GM23248 (cell line): ENCODE measurements at places on chromosomes 3 and 15.

DNA sequence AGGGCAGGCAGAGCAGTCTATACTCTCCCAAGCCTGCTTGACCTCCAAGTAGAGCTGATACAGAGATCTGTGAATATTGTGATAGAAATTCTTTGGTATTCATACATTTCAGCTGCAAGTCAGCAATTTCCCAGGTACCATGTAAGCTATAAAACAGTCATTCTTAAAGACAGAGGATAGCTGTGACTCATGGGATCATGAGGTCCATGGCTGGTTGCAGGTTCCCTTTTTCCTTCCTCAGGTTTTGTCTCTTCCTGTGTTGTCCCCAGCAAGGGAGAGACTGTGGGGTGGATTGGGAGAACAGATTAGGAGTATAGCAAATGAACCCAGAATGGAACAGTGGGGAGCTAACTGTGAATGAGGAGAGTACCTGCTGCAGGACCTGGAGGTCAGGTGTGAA is 5.4 kb upstream of the P4HTM start:
- DNase-seq = peak; percentile 7

DNA sequence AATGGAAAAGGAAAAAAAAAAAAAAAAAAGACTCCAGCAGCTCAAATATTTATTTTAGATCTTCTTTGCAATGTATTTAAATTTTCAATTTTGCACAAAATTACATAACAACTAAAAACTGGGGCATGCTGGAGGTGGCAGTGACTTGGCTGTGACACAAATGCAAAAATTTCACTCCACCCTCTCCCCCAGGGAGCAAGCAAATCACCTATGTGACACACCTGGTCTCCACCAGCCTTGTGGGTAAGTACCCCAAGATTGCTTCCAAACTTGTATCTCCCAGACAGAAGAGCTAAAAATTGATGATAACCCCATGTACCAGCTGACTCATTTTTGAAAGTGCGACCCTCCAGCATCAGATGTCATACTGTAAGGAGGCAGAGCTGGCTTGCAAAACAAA is 32.0 kb downstream of the UBE3A start:
- DNase-seq = no peak

- peak; percentile 98 for DNase-seq
These were observed 57.8 kb downstream of the NEK10 start for GRCh38 chr3:27311400-27311799.

- DNase-seq = no peak
These were observed 25.3 kb downstream of the IL16 start for GRCh38 chr15:81222007-81222406.

DNA sequence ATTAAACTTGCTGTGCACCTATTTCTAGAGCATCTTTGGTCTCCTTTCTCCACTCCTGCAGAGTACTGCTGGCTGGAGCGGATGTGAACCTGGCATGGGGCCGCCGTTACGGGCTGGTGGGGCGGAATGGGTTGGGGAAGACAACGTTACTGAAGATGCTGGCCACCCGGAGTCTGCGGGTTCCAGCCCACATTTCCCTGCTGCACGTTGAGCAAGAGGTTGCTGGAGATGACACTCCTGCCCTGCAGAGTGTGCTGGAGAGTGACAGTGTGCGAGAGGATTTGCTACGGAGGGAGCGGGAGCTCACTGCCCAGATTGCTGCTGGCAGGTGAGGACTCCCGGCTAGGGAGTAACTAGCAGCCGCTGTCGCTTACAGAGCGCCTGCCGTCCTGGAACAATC is 2.1 kb downstream of the ABCF3 start:
- DNase-seq = no peak

GRCh38 chr3:178152988-178153387 is 383.2 kb upstream of the KCNMB2 start:
- no peak for DNase-seq

GRCh38 chr3:144409319-144409718 is 437.7 kb downstream of the DIPK2A start:
- DNase-seq = no peak

DNA sequence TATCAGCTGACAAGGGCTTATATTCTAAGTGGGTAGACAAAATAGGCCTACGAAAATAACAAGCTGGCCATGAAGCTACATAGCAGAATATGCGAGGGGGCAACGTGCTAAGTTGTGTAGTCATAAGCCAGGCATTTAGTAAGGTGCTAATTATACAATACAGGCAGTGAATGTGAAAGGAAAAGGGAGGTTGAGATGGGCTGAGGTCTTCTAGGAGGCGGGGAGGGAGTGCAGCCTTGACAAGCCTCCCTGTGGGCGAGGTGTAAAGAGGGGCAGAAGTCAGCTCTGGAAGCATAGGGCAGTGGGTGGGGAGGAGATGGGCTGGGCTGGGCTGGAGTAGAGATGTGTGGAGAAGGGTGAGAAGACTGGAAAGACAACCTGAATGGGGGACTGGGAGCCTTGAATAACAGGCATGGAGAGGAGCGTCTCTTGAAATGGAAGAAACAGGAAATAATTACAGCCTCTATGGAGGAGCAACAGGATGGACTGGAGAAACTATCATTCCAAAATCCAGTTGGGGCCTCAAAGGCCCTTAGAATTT is 1.2 kb downstream of the TIGIT start:
- no peak for DNase-seq

DNA sequence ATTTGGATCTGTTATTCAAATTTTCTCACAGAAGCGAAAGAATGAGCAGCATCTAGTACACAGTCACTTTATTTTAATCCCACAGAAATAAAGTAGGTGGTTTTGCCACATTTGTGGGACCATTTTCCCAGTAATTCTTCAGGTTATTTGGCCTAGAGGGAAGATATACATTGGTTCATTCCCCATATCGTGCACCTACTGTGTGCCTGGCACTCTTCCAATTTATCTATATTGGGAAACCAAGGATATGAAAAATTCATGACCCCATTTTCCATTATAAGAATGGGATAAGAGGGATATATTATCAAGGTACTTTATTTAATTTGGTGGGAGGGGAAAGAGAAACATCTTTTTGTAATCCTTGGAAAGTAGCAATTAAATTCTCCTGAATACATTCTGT is 35.1 kb downstream of the TRIP4 start:
- no peak for DNase-seq

- DNase-seq = peak; percentile 88
These were observed at the start of gene ABHD14A for GRCh38 chr3:51974963-51975851. Gene ABHD14A, plus strand, starts transcription at chr3:51975064. Its CDS starts 72 bp downstream, at chr3:51975136.

DNA sequence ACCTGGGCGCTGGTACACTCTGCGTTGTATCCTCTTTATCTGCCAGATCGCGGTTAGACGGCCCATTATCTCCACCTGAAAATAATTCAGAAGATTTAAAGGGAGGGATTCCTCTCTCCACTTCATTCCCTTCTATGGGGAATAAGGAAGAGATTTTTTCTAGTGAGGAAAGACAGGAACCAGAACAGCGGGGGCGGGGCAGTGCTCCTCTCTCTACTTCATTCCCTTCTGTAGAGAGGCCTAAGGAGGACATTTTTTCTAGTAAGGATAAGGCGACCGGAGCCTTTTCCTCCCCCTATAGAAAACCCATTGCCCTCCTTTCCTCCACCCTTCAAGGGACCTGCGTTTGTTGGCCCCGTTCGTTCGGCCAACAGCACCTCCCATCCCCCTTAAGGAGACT is 8.3 kb upstream of the LIPH start:
- DNase-seq = no peak

GRCh38 chr15:33150431-33150941 is 44.0 kb downstream of the FMN1 start:
- no peak for DNase-seq

- no peak for DNase-seq
These were observed 928.5 kb upstream of the ROBO1 start for GRCh38 chr3:80696280-80696679.

DNA sequence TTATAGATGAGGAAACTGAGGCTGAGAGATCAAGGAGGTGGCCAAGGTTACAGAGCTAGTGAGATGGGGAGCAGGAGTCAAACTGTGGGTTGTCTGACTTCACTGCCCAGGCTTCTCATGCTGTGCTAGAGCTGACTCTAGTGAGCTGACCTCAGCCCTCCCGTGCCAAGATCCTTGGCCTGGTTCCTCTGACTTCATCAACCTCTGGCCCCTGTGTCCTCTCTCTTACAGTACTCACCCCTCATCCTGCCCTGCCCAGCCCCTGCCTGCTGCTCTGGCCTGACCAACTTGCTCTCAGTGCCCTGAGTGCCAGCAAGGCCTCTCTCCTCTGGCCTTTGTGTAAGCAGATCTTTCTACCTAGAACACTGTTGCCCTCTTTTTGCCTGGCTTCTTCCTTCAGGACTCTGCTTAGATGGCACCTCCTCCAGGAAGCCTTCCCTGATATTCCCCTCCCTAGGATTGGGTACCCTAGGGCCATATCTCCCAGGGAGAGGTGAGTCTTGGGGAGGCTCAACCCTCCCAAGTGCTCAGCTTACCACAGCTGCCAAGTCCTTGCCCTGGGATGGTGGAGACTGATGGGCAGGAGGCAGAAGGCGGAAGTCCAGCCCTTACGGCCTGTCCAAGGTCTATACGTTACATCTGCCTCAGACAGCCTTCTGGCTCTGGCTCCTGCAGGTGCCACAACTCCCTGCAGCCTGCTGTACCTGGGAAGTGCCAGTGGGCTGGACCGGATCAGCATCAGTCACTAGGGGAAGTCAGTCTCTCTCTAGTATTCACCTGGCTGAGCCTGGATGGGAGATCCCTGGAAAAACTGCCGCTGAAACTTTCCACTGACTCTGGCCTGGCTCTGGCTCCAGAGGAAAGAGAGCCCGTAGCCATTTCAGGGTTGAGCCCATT is 36.3 kb upstream of the FAM107A start:
- DNase-seq = no peak

- peak; percentile 50 for DNase-seq
These were observed 213.6 kb upstream of the LINGO1 start for GRCh38 chr15:77846360-77846759.

- DNase-seq = no peak
These were observed 173.5 kb downstream of the OR4M2 start for GRCh38 chr15:22253676-22254408.

GRCh38 chr3:197003461-197004385 is 25.9 kb downstream of the MELTF start:
- DNase-seq = no peak

GRCh38 chr3:39428745-39429201 is 22.3 kb downstream of the RPSA start:
- DNase-seq = no peak

DNA sequence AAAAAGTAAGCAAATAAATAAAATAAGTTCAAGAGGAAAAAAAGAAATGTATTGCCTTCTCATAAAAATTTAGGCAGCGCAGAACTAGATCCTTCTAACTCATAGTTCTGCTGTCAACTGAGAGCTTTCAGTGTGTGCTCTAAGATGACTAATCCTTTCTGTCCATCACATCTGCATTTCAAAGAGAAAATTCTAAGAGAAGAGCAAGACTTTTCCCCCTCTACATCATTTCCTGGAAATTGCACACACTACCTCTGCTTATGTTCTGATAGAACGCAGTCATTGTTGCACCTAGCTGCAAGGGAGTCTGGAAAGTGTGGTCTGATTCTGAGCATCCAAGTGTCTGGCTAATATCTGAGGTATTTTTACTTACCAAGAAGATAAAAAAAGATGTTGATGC is 39.6 kb upstream of the SLCO3A1 start:
- no peak for DNase-seq

- no peak for DNase-seq
These were observed 36.0 kb upstream of the GATM start for GRCh38 chr15:45414215-45414885.

DNA sequence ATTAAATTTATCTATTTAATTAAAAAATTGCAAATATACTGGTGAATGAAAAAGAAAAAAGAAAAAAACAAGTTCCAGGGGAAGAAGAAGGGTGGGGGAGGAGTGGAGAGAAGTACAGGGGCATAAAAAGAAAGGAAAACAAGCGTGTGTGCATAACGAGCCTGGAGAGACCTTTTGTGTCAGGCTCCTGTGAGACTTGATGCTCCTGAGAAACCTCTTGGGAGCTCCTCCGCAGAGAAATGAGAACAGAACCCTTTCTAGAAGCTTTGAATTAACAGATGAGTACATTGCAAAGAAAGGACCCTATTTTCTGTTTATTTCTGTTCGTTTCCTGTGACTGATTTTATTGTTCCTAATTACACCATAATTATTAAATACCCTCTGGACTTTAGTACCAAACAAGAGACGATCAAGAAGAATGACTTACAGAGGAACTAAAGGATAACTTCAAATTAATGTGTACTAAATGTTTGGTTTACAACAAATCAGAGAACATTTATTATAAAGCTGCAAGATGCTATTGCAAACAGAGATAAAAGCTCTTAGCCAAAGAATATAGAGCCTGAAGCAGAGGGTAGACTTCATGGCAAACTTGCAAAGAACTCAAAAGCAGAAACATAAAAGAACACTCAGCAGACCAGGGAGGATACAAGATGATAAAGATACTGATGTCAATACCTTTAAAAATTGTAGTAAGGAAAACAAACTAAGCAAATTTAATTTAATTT is 74.7 kb downstream of the DPPA2 start:
- no peak for DNase-seq

DNA sequence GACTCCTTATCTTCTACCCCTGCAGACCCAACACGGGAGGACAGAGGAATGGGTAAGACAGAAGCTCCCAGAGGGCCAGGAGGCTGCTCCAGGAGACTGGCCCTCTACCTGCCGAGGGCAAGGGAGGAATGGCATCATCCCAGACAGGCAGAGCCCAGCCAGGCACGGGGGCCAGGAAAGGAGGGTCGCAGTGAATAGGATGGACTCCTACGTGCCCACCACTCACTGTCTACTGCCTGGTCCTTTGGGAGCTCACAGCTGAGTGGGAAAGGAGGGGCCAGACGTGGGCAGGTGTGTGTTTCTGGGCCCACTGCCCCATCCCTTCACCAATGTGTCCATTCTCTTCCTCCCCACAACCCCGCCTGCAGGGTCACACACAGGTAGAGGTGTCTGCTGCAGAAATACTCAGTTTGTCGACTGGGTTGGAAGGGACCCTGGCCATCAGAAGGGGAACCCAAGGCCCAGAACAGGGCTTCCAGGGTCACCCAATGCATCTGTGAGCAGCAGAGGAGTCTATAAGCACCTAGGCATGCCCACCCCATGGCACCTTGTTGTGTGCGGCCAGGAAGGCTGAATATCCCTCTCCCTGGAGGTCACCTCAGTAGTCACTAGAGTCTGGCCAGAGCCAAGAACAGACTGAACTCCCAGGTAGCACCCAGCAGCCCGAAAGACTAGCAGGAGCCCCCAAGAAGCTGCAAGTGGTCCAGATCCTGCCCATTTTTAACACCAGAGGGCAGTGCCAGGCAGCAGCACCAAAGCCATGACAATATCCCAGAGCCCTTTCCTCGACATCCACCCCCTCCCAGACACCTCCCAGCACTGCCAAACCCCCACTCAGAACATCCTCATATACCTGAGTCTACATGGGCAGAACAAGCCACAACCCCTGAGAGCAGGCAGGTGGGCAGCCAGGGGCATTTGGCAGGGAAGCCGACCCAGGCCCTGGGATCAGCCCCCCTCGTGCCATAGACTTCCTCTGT is 24.0 kb downstream of the TKT start:
- no peak for DNase-seq
